ENCODE measurements at places on chromosomes 13 and 19.

DNA sequence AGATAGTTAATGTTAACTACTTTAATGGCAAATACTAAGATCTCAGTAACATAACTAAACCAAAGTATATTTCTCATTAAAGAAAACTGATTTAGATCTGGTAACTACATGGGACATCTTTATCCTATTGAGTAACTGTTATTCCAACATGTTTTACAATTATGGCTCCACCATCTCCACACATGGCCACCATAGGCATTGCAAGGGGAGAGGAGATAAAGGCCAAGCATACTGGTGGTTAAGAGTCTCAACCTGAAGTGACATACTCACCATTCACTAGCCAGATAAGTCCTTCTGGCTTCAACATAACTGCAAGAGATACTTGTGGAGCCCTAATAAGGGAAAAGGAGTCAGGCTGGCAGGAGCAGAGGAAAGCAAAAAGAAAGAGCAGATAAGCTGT is 1586.4 kb upstream of the SPRY2 start:
- DNase-seq: no peak

- DNase-seq: no peak
Measured at GRCh38 chr19:3135961-3136683, at the start of gene GNA15. Gene GNA15, plus strand, starts transcription at chr19:3136033. Its CDS starts 418 bp downstream, at chr19:3136451.

GRCh38 chr19:51660975-51661600 is 14.5 kb upstream of the SIGLEC14 start:
- peak; percentile 50 for DNase-seq

- no peak for DNase-seq
Measured at GRCh38 chr13:109750221-109750775, 36.1 kb downstream of the IRS2 start.

- DNase-seq: no peak
Measured at GRCh38 chr13:110298505-110299282, 8.3 kb downstream of the COL4A1 start.

- DNase-seq: no peak
Measured at GRCh38 chr13:49655906-49656305, 27.6 kb downstream of the ARL11 start.

GRCh38 chr19:19636573-19637185 is 6.8 kb downstream of the GMIP start:
- no peak for DNase-seq

- DNase-seq: no peak
Measured at GRCh38 chr19:35046461-35046860, 4.9 kb downstream of the HPN start.

Data from activated CD8-positive, alpha-beta memory T cell treated with anti-CD3 and anti-CD28 coated beads for 48 hours (primary cell).